ENCODE measurements at places on chromosomes 12 and 14.

DNA sequence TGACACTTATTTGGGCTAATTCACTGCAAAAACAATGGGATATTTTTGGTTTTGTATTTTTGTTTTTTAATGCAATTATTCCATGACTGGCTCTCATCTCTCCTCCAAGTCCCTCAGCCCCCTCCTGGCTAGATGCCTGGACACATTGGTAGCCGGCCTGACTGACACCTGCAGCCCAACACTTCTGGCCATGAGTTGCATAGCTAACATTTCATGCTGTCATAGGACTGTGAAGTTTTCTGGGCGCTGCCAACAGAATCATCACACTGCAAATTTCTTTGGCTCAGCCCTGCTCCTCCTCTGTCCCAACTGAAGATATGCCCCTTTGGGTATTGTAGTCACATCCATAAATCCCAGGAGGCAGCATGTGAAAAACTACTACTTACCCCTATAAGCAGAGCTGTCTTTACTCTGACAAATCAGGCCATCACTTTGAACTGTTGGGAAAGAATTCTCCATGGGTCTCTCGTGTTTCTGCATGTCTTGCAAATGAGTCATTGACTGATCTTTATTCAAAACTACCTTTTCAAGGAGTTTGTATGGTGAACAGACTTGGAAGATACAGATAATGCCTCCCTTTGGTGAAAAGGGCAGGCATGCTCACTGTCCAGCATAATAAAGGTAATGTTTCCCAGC is 126.7 kb upstream of the LGR5 start:
- no peak for DNase-seq

DNA sequence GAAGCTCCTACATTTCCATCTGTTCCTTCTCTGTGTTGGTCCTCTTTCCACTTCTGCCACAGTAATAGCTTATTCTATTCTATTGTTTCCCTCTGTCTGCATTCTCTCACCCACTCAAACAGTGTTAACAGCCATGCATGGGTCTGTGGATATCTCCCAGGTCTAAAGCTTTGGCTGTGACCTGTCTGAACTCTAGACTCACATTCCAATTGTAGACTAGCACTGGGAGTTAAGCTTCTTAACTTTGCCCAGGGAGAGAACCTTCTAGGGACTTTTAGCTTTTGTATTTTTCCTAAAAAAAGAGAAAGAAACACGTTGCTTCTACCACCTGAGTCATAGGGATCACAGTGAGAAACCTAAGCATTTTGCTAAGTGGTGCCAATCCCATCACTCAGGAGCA is 36.7 kb downstream of the PTPRR start:
- DNase-seq = no peak

DNA sequence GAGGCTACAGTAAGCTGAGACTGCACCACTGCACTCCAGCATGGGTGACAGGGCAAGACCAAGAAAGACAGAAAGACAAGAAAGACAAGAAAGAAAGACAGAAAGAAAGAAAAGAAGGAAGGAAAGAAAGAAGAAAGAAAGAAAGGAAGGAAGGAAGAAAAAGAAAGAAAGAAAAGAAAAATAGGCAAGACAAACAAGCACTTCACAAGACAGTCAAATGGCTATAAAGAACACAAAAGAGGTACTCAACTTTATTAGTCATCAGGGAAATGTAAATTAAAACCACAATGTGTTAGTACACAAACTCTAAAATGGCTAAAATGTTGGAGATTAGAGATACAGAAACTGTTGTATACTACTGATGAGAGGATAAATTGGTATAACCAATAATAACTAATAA is 6.6 kb downstream of the ATXN3 start:
- DNase-seq = no peak

GRCh38 chr12:4441355-4442335 is 4.0 kb downstream of the FGF6 start:
- peak; percentile 69 for DNase-seq

DNA sequence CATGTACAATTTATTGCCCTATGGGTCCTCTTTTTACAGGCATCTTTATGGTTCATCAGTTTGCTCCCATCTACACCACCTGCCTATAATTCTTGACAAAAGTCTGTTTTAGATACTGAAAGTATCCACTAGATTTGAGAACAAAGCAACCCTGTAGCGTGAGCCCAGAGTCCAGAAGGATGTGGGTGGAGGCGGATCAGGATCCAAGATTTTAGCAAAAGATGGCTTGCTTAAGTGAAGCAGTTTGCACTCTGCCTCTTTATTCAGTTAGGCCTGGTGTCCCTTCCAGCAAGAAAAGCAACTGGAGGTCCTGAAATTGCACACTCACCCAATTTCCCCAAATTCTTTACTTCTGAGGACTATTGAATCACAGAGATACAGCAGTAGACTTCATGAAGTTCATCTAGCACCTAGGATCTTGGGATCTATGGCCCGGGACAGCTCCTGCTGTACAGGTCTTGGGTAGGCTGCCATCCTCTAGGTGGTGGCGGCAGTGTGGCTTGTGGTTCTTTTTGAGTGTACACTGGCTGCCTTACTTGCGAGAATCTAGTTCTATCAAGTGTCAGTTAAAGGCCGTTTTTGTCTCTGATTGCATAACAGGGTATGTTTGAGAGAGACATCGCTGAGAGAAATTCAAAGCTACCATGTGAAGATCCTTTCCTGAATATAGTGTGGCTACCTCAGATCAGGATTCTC is 873.2 kb downstream of the NRXN3 start:
- DNase-seq = no peak

GRCh38 chr14:76473481-76474263 is 97.7 kb downstream of the ESRRB start:
- DNase-seq = no peak

- DNase-seq = no peak
Observed at GRCh38 chr12:29234965-29235626, 86.0 kb downstream of the FAR2 start.

GRCh38 chr12:96120359-96121100 is 73.6 kb upstream of the ELK3 start:
- no peak for DNase-seq

GRCh38 chr14:33014710-33015109 is 76.0 kb downstream of the NPAS3 start:
- DNase-seq = no peak

DNA sequence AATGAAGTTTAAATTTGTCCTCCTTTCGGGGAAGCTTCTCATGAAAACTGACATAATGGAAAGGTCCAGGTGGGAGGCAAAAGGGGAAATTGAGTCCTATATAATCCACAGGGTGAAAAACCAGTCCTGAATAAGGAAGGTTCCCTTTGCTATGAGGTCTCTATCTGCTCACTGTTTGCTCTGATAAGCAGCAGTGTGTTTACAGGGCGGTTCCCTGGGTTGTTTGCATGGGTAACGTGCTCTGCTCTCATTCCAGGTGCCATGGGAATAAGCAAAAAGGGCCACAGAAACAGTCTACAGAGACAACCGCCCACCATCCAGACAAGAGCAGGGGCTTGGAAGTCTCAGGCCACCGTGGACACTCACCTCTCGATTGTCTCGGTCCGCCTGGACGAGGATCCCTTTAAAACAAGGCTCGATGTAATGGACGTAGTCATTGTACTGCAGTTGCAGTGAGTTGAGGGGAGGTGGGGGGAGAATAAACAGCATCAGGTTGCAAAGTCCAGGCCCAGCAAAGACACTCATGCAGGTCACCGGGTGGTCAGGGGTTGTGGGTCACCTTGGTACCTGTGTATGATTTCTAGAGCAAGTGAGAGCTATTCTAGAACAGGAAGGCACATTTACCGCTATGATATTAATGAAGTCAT is 32.7 kb downstream of the CACNA2D4 start:
- peak; percentile 40 for DNase-seq

DNA sequence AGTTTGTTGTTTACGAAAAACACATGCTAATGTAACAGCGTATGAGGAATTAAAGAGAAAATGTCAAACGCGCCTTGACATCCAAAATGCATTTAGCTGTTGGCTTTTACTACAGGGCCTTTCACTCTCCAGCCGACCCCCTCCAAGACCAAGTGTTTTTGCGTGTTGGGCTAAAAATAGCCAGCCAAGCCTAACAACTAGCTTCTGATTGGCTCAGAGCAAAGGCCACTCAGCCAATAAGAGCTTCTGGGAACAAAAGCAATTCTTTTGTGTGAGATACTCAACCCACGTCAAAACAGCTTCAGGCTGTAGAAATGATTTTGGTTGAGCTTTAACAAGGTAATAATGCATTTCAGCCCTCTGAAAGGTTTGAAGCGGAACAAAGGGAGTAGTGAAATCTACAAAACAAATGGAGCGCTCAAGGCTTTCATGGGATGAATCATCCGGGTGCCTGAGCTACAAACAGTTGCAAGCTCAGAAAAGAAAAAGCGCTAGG is 198.7 kb upstream of the DCN start:
- DNase-seq = no peak

GRCh38 chr12:97142737-97143410 is 235.8 kb downstream of the NEDD1 start:
- DNase-seq = no peak

- DNase-seq = peak; percentile 81
Observed at GRCh38 chr14:77980475-77981321, 180.8 kb downstream of the ADCK1 start.

DNA sequence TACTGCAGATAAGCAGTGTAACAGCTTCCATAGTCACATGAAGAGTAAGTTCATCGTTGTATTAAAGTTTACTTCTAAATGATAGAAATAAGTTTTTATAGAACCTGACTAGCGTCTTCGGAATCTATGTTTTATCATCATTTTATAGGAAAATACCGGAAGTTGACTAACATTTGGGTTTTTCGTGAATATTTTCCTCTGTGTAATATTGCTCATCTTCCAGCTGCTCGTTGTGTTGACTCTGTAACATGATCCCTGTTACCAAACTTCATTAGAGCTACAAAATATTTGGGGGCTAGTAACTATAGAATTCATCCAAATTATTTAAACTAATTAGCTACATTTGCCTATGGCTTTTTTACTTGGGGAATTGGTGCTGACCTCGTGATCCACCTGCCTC is 37.2 kb downstream of the DDX51 start:
- no peak for DNase-seq
